ENCODE measurements at places on chromosomes 12 and 14.

DNA sequence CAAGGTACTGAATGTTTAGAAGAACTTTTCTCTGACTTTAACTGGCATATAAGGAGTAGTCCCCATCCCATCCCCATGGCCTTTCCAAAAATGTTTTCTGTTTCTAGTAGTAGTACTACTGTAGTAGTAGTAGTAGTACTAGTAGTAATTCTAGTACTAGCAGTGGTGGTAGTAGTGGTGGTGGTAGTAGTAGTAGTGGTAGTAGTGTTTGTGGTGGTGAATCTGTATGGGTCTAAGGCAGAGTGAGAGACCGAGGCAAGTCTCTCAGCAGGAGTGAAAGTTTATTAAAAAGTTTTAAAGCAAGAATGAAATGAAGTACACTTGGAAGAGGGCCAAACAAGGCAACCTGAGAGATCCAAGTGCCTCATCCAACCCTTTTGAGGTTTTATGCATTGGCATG, 58.6 kb downstream of the FOXN4 start:
- DNase-seq: no peak

DNA sequence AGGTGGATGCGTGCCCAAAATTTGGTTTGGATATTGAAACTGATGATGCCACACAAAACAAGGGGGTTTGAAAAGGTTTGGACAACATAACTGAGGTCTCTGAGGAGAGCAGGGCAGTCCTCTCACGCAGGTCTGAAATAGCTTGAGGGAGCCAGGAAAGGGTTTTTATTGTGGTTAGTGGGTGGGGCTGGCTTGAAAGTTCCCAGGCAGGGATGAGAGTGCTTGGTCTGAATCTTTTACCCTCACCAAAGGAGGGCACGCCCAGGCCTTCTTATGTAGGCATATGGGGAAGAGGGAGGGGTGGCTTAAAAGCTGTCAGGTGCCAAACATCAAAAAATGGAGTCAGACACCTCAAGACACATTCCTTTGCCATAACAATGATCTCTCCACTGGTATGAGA, 493.1 kb upstream of the CCDC196 start:
- no peak for DNase-seq

DNA sequence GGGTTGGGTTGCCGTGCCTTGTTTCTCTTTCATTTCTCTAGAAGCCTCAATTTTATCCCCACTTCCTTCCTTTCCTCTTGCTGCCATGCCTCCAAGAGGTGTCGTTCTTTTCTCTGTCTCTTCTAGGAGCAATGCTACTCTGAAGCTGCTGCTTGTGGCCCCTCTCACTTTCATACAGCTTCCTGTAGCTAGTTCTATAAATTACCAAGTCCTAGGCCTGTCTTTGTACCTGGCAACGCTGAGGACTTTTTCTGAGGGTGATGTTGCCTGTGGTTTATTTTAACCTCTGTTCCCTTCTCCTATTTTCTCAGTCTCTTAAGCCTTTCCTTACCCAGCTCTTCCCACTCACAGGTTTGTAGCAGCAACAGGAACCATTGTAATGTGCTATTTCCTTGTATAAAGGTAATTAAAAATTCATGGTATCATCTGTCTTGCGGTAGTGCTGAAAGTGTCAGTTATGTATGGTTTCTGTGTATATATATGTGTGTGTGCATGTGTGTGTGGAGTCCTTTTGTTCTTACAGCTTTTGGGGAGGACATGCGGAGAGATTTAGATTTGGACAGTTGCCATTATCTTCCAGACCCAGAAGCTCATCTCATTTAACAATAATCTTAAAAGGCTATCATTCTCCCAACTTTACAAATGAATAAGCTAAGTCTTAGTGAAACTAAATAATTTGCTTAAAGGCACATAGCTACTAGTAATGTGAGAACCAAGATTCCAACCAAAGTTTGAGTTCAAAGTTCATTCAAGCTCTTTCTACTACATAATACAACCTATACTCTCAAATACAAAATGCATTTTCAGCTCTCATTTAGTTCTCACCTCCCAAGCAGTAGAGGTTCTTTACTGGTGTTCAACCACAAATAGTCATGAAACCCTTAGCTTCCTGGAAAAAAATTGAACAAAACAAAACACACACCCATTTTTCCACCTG, 43.8 kb downstream of the DDHD1 start:
- peak; percentile 76 for DNase-seq

DNA sequence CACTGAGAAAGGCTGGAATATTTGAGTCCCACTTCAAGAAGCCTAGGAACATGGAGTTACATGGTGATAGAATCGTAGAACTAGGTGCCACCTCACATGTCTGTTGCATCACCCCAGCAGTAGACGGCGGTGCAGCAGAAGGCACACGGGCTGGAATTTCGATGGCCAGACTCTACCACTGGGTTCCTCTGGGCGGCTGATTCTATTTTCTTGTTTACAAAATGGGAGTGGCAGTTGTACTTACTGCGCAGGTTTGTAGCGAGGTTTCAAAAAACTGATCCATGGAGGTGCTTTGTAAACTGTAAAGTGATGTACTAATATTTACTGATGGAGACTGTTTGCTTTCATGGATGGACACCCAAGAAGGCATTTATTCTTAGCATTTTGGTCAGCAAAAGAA, 45.7 kb downstream of the WDR20 start:
- DNase-seq: no peak

- no peak for DNase-seq
These were observed 14.1 kb upstream of the NT5DC3 start for GRCh38 chr12:103855036-103855712.

- no peak for DNase-seq
These were observed 1.2 kb downstream of the FLRT2 start for GRCh38 chr14:85531141-85531586.

- no peak for DNase-seq
These were observed 1113.2 kb upstream of the ATXN7L3B start for GRCh38 chr12:73424484-73424883.

Measured in B cell (primary cell).